ENCODE measurements at places on chromosomes 6 and 20.

GRCh38 chr20:58715801-58716475, 23.3 kb downstream of the NPEPL1 start:
- H3K27ac ChIP-seq: no peak overlapping the region
- H3K4me1 ChIP-seq: no peaks in the 10 kb centered on the region
- no peaks in the 10 kb centered on the region for H3K27me3 ChIP-seq
- peak; percentile 8 for DNase-seq
- no peaks in the 10 kb centered on the region for H3K36me3 ChIP-seq
- H3K4me3 ChIP-seq: no peak overlapping the region

DNA sequence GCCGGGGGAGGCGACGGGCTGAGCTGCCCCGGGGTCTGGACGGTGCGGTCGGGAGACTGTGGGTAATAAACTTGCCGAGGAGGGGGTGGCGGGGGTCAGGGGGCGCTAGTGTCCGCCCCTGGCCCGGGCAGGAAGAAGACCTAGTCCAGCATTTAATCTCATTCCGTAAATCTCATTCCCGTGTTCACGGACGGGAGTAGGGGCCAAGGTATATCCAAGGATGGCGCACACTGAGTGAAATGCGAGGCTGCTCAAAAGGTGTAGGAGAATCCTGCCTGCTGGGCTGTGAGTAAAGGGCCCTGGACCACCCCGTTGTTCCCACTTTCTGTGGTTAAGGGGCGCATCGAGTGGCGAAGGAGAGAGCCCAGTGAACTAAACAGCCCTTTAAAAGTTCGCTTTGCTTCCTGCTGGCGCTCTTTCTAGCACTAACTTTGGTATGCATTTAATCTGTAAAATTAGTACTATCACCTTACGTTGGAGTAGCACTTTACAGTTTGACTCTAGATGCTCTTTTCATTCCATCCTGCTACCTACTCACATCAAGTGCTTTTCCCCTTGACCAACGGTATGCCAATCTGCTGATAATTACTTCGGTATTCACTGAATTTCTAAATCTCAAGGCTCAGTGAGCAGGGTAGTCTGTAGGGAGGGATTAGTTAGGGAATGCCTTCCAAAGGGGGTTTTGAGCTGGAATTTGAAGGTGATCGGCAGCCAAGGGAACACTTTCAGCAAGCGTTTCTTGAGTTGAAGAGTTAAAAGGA, 730 bp downstream of the PARD6B start:
- no peaks in the 10 kb centered on the region for H3K36me3 ChIP-seq
- H3K27me3 ChIP-seq: no peaks in the 10 kb centered on the region
- H3K27ac ChIP-seq: peak overlapping the region; percentile 85
- DNase-seq: no peak
- H3K4me3 ChIP-seq: peak overlapping the region; percentile 71
- peaks cover 40% of the 10 kb centered on the region for H3K4me1 ChIP-seq

DNA sequence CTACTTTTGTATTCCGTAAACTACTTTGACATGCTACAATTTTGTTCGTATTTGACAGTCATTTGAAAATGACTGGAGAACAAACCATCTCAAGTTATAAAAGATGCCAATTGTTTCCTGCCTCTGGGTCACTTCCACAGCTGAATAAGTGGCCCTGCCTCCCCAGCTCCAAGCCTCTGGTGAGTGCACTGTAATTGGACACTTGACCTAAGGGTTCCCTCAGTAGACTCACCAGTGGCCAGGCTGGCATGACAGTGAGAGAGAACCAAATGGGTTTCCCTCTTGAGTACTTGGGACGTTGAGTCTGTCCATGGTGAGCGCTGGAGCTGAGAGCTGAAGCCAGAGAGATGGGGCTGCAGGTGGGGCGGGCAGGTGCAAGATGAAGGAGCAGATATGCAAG, 57.1 kb downstream of the SLC35D3 start:
- no peak overlapping the region for H3K4me3 ChIP-seq
- H3K27me3 ChIP-seq: no peaks in the 10 kb centered on the region

- H3K4me1 ChIP-seq: no peaks in the 10 kb centered on the region
- DNase-seq: peak; percentile 84
- H3K4me3 ChIP-seq: no peak overlapping the region
- peak overlapping the region; percentile 76 for H3K27ac ChIP-seq
These were observed 39.7 kb downstream of the TGM2 start for GRCh38 chr20:38125157-38126056.

GRCh38 chr6:168101590-168102314, 22.7 kb upstream of the FRMD1 start:
- no peak overlapping the region for H3K4me3 ChIP-seq
- peak; percentile 74 for DNase-seq
- H3K27me3 ChIP-seq: no peaks in the 10 kb centered on the region

DNA sequence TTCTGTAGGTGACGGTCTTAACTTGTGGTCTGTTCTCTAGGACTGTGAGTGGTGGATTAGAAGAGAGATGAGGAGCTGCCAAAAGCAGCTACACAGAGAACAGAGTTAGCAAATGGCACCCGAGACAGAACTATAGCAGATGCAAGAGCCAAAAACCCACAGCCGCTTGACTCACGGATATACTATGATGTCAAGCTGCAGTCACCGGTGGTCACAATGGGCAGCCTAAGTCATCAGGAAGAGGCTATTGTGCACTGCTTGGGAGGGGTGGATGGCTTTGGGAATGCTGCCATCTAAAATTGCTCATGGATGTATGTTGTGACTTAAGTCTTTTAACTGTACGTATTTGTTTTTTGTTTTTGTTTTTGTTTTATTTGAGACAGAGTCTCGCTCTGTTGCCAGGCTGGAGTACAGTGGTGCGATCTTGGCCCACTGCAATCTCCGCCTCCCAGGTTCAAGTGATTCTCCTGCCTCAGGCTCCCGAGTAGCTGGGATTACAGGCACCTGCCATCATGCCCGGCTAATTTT, at the start of gene GTSF1L:
Gene GTSF1L, minus strand, starts transcription at position 192 of the 528 bp plus-strand sequence. CDS start 308 bp downstream, outside the sequence.
- H3K4me3 ChIP-seq: no peak within 1 kb of the TSS
- H3K27ac ChIP-seq: no peak within 1 kb of the TSS
- H3K36me3 ChIP-seq: no peaks in the 10 kb centered on the region
- H3K4me1 ChIP-seq: no peaks in the 10 kb centered on the region

GRCh38 chr6:68427630-68428029, 207.5 kb upstream of the ADGRB3 start:
- H3K27ac ChIP-seq: no peak overlapping the region
- no peaks in the 10 kb centered on the region for H3K36me3 ChIP-seq
- no peak for DNase-seq
- no peaks in the 10 kb centered on the region for H3K4me1 ChIP-seq

GRCh38 chr6:170208182-170208601, 82.7 kb downstream of the DLL1 start:
- H3K4me3 ChIP-seq: no peak overlapping the region
- H3K27me3 ChIP-seq: no peaks in the 10 kb centered on the region

DNA sequence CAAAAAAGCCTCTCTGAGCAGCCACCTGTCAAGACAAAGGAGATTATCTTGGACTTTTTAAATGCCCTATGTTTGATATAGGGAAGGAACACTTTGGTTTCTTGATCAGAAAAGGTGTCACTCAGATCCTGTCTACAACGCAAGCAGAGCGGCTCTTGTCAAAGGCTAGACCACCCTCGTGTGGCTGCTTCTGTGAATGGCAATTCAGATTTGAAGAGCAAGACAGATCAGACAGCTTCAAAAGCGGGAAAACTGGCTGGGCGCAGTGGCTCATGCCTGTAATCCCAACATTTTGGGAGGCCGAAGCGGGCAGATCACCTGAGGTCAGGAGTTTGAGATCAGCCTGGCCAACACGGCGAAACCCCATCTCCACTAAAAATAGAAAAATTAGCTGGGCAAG, 10.1 kb upstream of the NXT1 start:
- H3K4me1 ChIP-seq: no peaks in the 10 kb centered on the region
- no peaks in the 10 kb centered on the region for H3K27me3 ChIP-seq
- no peak overlapping the region for H3K27ac ChIP-seq
- no peak for DNase-seq
- H3K36me3 ChIP-seq: no peaks in the 10 kb centered on the region

- no peaks in the 10 kb centered on the region for H3K36me3 ChIP-seq
- no peaks in the 10 kb centered on the region for H3K27me3 ChIP-seq
- H3K4me3 ChIP-seq: no peak overlapping the region
- no peak for DNase-seq
- H3K27ac ChIP-seq: no peak overlapping the region
These were observed 42.6 kb downstream of the BMP7 start for GRCh38 chr20:57223648-57224489.

DNA sequence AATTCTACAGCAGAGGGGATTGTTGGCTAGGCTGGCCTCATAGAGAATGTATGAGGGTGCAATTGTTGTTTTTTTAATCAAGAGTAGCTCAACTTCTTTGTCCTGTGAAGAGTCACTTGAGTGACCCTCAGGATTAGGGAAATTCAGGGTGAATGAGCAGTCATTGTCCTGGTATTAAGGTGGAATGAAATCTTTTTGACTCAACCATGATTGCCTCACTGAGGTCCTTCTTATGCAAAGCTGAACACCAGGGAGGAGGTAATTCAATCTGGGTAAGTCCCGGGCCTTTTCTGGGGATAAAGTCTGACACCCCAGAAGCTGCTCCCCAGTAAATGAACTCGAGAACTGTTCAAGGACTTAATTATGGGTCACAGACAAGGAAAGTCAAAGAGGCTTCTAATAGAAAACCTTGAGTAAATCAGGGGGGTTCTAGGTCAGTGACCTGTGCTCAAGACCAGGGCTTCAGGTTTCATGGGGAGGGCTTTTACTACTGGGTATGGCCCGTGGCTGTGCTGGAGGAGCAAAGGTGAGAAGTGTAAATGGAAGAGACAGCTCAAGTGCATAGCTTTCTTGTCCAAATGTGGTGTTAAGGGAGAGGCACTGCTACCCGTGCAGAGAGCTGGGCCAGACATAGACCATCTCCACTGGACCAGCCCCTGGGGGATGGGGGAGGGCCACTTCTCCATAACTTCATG, 25.3 kb upstream of the ZBTB24 start:
- no peak overlapping the region for H3K27ac ChIP-seq
- H3K36me3 ChIP-seq: no peaks in the 10 kb centered on the region
- H3K4me3 ChIP-seq: no peak overlapping the region
- H3K4me1 ChIP-seq: no peaks in the 10 kb centered on the region
- no peaks in the 10 kb centered on the region for H3K27me3 ChIP-seq

DNA sequence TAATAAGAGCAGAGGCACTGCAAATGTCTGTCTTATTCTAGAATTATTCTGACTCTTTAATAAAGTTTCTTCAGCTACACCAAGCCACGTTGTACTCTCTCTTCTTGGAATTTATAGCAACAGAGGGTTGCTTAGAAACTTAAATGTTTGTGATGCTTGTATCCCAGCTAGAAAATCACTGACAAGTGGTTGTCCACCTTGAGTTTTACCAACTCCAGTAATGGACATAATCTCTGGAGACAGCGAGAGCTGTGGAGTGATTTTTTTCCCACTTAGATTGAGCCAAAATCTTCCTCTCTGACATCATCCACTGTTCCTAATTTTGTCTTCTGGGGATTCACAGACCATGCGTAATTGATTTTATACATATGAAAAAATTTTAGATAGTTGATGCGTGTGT, 8.0 kb downstream of the ECT2L start:
- no peak overlapping the region for H3K4me3 ChIP-seq
- no peaks in the 10 kb centered on the region for H3K36me3 ChIP-seq
- no peaks in the 10 kb centered on the region for H3K4me1 ChIP-seq
- no peaks in the 10 kb centered on the region for H3K27me3 ChIP-seq
- no peak overlapping the region for H3K27ac ChIP-seq

GRCh38 chr6:130617658-130618057, 209.5 kb upstream of the SMLR1 start:
- DNase-seq: no peak
- H3K27ac ChIP-seq: no peak overlapping the region
- H3K36me3 ChIP-seq: no peaks in the 10 kb centered on the region
- H3K27me3 ChIP-seq: no peaks in the 10 kb centered on the region
- H3K4me3 ChIP-seq: no peak overlapping the region

DNA sequence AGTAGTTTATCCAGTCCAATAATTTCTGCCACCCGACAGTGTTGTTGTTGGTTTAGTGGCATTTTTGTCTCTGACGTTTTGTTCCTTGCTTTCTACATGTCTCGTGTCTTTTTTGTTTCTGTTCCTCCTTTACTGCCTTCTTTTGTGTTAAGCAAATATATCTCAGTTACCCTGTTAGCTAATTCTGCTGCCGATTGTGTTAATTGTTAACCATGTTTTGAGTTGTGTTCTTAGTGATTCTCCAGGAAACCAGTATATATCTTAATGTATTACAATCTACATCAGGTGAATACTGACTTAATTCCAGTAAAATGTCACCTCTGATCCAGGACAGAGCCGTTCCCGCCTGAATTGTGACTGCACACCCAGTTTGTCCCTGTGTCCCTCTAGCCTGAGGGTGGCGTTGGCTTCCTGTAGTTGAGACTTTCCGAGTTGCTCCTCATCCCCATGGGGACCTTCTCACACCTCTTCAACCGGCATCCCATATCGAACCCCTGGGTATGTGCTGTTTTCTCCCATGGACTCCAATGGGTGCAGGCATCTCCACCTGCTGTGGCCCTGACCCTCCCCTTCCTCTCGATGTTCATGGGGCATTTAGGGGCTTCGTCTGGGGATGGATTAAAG, 35.8 kb upstream of the BHLHE23 start:
- no peak overlapping the region for H3K27ac ChIP-seq
- H3K36me3 ChIP-seq: no peaks in the 10 kb centered on the region
- no peaks in the 10 kb centered on the region for H3K4me1 ChIP-seq

GRCh38 chr6:36563928-36564284, 16.6 kb upstream of the STK38 start:
- H3K4me3 ChIP-seq: no peak overlapping the region
- no peak overlapping the region for H3K27ac ChIP-seq
- no peaks in the 10 kb centered on the region for H3K27me3 ChIP-seq
- no peaks in the 10 kb centered on the region for H3K36me3 ChIP-seq

GRCh38 chr6:87979737-87980136, 67.9 kb upstream of the SPACA1 start:
- H3K4me1 ChIP-seq: no peaks in the 10 kb centered on the region
- H3K27ac ChIP-seq: no peak overlapping the region
- no peak overlapping the region for H3K4me3 ChIP-seq
- DNase-seq: no peak
- H3K27me3 ChIP-seq: no peaks in the 10 kb centered on the region
- no peaks in the 10 kb centered on the region for H3K36me3 ChIP-seq

DNA sequence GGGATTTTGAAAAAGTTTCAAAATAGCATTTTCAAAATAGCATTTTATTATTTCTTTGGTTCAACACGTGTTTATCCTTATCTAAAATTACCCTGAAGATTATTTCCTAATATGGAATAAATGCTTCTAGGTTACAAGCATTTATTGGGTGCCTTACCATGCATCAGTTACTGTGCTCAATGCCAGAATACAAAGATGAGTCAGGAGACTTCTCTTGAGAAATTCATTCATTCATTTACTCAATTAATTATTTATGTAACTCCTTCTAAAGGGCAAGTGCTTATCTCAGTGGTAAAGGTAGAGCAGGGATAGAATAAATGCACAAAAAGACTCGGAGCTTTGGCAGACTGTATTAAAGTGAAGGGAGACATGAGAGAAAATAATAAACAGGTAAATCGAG, 150.1 kb upstream of the PDE7B start:
- no peak overlapping the region for H3K4me3 ChIP-seq
- DNase-seq: no peak
- no peaks in the 10 kb centered on the region for H3K27me3 ChIP-seq
- H3K4me1 ChIP-seq: no peaks in the 10 kb centered on the region
- no peak overlapping the region for H3K27ac ChIP-seq
- H3K36me3 ChIP-seq: no peaks in the 10 kb centered on the region

Measured in pancreas (tissue), 10 donors.